ENCODE measurements at places on chromosomes 5 and 9.

GRCh38 chr9:108994695-108995094, 18.6 kb downstream of the CTNNAL1 start:
- no peak overlapping the region for H3K4me3 ChIP-seq
- H3K27me3 ChIP-seq: no peaks in the 10 kb centered on the region
- DNase-seq: peak; percentile 59
- H3K4me1 ChIP-seq: peaks cover 7% of the 10 kb centered on the region
- H3K36me3 ChIP-seq: peaks cover 12% of the 10 kb centered on the region

- no peak for DNase-seq
- no peak overlapping the region for H3K27ac ChIP-seq
- peaks cover 15% of the 10 kb centered on the region for H3K4me1 ChIP-seq
- H3K27me3 ChIP-seq: no peaks in the 10 kb centered on the region
Measured at GRCh38 chr9:112224401-112225289, 49.5 kb upstream of the SUSD1 start.

GRCh38 chr5:53011233-53011632, 22.1 kb downstream of the ITGA2 start:
- no peak overlapping the region for H3K27ac ChIP-seq
- H3K27me3 ChIP-seq: peaks cover 11% of the 10 kb centered on the region
- DNase-seq: no peak
- no peak overlapping the region for H3K4me3 ChIP-seq
- H3K36me3 ChIP-seq: peaks cover 36% of the 10 kb centered on the region

DNA sequence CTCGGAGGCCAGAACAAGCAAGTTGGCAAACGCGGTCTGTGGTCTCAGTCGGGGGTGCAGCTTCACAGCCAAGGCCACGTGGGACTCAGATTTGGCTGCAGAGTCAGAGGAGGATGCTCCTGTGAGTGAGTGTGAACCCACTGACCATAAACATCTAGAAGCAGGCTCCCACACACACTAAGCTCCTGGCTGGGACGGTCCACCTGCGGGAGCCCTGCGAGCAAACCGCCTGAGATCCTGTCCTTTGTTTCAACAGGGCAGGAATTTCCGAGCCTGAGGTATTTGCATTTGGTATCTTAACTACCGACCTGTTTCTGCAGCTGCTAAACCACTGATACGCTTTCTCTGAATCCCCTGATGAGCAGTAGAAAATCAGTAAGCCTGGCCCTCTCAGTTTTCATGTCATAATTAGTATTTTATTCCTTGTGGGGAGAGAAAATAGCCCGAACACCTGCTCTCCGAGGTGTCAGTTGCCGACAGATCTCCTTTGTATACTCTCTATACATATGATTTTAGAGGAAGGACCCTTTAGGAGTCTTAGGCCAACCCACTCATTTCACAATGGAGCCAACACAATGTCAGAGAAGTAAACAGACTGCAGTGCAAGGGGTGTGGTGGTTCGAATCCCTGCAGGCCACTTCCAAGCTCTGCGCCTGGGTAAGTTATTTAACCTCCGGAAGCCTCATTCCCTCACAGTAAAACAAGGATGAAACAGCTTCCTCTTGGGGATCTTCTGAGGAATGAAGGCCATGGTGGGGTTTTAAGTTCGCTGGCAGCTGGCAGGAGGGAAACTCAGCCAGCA, 40.9 kb upstream of the PWWP2A start:
- peaks cover 6% of the 10 kb centered on the region for H3K27me3 ChIP-seq
- H3K27ac ChIP-seq: no peak overlapping the region
- no peak for DNase-seq
- H3K4me3 ChIP-seq: no peak overlapping the region
- H3K4me1 ChIP-seq: peaks cover 3% of the 10 kb centered on the region

GRCh38 chr5:102624405-102624804, 125.6 kb upstream of the SLCO6A1 start:
- H3K27me3 ChIP-seq: peaks cover 8% of the 10 kb centered on the region
- H3K4me3 ChIP-seq: no peak overlapping the region
- DNase-seq: no peak
- H3K27ac ChIP-seq: no peak overlapping the region
- no peaks in the 10 kb centered on the region for H3K36me3 ChIP-seq
- no peaks in the 10 kb centered on the region for H3K4me1 ChIP-seq

DNA sequence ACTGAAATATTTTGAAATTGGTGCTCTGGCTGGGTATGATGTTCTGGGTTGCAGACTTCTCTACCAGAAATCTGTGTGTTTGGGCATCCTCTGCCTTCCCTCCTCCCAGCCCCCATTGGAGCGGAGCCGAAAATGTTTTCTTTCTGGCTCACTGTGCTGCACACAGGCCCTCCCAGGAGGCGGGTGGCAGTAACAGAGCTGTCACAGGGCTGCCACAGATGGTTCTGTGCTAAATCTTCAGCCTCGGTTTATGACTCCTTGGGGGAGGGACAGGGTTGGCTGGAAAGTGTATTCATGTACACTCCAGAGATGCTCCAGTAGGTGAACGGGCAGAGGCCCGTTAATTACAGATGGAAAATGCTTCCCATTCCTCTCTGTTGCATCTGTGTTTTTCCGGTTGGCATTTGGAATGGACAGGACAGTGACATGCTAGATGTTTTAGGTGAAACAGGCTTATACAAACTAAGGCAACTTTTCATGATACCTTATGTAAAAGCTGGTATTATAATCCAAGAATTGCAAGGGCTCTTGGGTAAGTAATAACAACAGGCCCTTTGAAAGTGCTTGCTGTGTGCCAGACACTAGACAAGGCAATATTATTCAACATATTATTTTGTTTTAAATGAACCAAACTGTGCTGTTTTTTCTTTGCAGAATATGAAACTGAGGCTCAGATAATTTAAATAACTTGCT, 180.2 kb downstream of the ADCY2 start:
- no peaks in the 10 kb centered on the region for H3K36me3 ChIP-seq
- no peaks in the 10 kb centered on the region for H3K4me1 ChIP-seq
- no peak for DNase-seq
- H3K27ac ChIP-seq: no peak overlapping the region
- H3K4me3 ChIP-seq: no peak overlapping the region

GRCh38 chr5:153358315-153358976, 132.0 kb upstream of the GRIA1 start:
- H3K27me3 ChIP-seq: peaks cover 2% of the 10 kb centered on the region
- DNase-seq: no peak
- peak overlapping the region; percentile 37 for H3K27ac ChIP-seq
- H3K4me3 ChIP-seq: peak overlapping the region; percentile 13

GRCh38 chr5:175610898-175611297, 47.0 kb upstream of the HRH2 start:
- H3K4me1 ChIP-seq: peaks cover 5% of the 10 kb centered on the region
- no peaks in the 10 kb centered on the region for H3K36me3 ChIP-seq
- no peak overlapping the region for H3K4me3 ChIP-seq

- peak; percentile 87 for DNase-seq
- peak overlapping the region; percentile 71 for H3K27ac ChIP-seq
- no peaks in the 10 kb centered on the region for H3K36me3 ChIP-seq
- peak overlapping the region; percentile 83 for H3K4me3 ChIP-seq
- peaks cover 17% of the 10 kb centered on the region for H3K4me1 ChIP-seq
Measured at GRCh38 chr5:1536322-1536845, 12.6 kb upstream of the LPCAT1 start.

- no peaks in the 10 kb centered on the region for H3K27me3 ChIP-seq
- H3K27ac ChIP-seq: no peak overlapping the region
- H3K4me3 ChIP-seq: no peak overlapping the region
Measured at GRCh38 chr9:27124151-27124550, 15.1 kb downstream of the TEK start.

- H3K27me3 ChIP-seq: no peaks in the 10 kb centered on the region
- H3K27ac ChIP-seq: no peak overlapping the region
- no peak for DNase-seq
- H3K4me1 ChIP-seq: peaks cover 4% of the 10 kb centered on the region
- no peak overlapping the region for H3K4me3 ChIP-seq
Measured at GRCh38 chr5:56358046-56358445, 124.9 kb upstream of the ANKRD55 start.

DNA sequence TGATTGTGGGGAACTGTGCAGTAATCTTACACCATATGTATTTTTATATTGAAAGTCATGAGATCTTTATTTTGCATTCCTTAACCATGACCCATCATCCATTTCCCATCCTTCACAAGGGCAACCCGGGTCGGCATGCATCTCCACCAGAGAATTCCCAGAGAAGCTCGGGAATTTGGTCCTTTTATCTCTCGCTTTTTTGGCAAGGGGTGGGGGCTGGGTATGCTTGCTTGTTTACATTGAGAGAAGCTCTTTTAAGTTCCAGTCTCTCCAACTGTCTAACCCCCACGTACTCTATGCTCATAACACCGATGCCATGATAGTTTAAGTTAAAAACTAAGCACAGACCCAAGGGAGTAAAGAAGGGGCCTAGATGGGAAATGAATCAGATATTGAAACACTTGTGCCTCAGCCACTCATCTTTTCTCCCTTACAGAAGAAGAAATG, 109.9 kb upstream of the NFIB start:
- no peak overlapping the region for H3K4me3 ChIP-seq
- H3K27me3 ChIP-seq: no peaks in the 10 kb centered on the region
- no peak for DNase-seq
- no peaks in the 10 kb centered on the region for H3K36me3 ChIP-seq
- no peaks in the 10 kb centered on the region for H3K4me1 ChIP-seq

DNA sequence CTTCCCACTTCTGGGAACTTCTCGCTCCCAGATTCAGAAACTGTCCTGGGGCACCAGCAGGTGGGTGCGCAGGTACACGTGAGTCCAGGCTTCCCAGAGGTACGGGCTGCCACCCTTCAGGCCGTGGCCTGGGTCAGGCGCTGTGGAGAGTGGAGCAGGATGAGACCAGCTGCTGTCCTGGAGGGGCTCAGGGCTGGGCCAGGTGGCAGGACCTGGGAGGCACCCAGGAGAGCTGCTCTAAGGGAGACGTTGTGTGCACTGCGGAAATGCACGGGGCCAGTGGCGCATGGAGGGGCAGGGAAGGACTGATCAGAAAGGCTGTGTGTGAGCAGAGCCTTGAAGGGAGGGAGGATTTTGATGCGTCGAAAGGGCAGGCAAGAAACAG, 135.1 kb upstream of the PHYKPL start:
- no peak for DNase-seq
- no peaks in the 10 kb centered on the region for H3K27me3 ChIP-seq
- H3K27ac ChIP-seq: no peak overlapping the region
